ENCODE measurements at places on chromosomes 16 and 17.

GRCh38 chr17:50210240-50211225 lies 9.1 kb upstream of the COL1A1 start:
- peak; percentile 99 for DNase-seq

GRCh38 chr16:54595621-54596020 lies 309.0 kb upstream of the IRX3 start:
- no peak for DNase-seq

- peak; percentile 8 for DNase-seq
These were observed 67.3 kb downstream of the ANKRD11 start for GRCh38 chr16:89422905-89423630.

DNA sequence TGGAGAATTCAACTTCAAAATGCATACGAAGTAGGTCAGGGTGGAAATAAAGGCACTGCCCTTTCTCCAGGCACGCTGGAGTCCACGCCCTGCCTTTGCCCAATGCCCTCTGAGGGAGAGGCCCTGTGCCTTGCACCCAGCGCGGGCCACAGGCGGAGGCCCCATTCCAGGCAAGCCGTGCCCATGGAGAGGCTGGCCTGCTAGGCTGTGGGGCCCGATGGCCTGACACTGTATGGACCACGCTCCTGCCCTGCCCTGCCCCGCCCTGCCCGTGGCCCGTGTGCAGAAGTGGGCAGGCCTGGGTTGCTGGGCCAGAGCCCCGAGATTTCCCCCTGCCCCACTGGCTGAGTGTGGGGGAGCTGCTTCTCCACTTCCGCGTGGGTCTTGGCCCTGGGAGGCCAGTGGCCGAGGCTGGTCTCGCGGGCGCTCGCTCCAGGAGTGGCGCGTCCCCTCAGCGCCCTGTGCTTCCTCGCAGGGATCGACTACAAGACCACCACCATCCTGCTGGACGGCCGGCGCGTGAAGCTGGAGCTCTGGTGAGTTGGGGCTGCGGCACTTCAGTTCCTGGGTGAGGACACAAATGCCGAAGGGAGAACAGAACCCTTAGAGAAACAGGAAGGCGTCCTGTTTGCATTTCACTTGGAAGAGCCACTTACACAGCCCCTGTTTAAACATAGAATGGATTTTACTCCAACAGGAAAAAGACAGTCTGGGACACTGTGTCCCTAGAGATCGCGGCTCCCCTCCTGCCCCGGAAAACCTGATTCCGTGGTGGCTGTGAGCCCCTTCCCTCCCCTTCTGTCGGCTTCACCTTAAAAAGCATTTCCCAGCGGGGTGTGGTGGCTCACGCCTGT lies 13.8 kb upstream of the WFIKKN1 start:
- DNase-seq: no peak

DNA sequence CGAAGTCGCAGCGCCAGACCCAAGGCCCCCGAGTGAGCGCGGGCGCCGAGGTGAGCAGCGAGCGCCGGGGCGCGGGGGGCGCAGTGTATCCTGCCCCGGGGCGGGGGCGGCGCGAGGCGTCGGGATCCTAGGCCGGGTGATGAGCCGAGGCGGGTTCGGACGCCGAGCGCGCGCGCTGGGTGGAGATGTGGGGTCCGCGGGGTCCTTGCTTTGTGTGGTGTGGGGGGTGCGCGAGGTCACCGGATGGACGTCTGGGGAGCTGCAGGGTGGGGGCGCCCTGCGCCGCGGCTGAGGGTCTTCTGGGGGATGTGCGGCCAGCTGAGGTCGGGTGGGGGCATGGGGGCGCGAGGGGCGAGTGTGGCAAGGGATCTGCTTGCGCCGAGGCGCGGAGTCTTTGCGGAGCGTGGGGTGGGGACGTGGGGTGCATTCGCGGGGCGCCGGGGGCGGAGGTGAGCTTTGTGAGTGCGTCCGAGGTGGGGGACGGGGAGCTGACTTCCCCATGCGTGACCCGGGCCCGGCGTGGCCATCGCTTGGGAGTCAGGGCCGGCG lies 560 bp downstream of the RAI1 start:
- DNase-seq: no peak

DNA sequence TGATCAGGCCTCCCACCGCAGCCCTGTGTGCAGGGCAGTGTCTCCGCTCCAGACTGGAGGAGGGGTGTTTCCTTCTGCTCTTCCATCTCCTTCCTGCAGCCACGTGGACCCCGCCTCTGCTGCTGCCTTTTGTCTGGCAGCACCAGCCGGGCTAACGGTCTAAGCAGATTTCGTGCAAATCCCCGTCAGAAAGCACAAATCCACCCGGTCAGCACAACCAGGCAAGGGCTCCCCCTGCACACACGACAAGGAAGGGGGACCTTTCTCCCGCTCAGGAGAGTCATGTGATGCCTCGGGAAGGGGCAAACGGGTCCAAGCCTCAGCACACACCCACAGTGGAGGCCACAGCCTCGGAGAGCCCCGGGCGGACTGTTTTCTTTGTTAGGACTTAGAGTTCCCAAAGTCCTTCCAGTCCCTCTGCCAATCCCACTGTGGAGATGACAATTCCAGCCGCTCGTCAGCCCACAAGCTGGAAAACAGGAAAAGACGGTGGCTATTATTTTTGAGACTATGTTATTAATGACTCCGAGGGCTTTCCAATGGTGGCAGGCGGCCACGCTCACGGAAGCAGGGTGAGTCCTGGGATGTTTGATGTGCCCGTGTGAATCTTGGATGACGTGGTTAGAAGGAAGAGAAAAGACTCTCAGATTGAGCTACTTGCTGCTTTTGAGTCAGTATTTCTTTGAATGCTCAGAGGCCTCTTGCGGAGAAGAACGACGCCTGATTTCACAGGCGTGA lies 22.5 kb upstream of the MEAK7 start:
- DNase-seq: no peak

GRCh38 chr17:33292981-33293867 lies at the start of gene ASIC2:
TSS of gene ASIC2 (minus strand) at chr17:33293295.
- no peak for DNase-seq

GRCh38 chr16:50261160-50261706 lies 5.1 kb upstream of the ADCY7 start:
- no peak for DNase-seq

Data from fibroblast of skin of left quadriceps (primary cell).